ENCODE measurements at places on chromosomes 4 and X.

- DNase-seq = no peak
Measured at GRCh38 chr4:118351851-118352827, 664 bp downstream of the PRSS12 start.

GRCh38 chr4:48490680-48491513 lies 845 bp downstream of the ZAR1 start:
- no peak for DNase-seq

DNA sequence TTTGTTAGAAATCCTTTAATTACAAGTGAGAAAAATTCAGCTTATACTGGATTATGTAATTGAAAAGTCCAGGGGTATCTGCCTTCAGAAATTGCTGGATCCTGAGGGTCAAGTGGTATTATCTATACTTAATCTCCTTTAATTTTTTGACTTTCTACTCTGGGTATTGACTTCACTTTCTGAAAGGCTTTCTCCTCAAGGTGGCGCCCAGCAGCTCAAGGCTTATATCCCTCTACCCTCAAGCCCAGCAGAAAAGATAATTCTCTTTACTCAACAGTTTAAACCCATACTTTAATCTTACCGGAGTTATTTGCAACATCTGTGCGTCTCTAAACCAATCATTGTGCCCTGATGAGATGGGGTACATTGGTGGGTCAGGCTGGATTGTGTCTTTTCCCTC lies 129.5 kb downstream of the LARP7 start:
- DNase-seq = peak; percentile 65

DNA sequence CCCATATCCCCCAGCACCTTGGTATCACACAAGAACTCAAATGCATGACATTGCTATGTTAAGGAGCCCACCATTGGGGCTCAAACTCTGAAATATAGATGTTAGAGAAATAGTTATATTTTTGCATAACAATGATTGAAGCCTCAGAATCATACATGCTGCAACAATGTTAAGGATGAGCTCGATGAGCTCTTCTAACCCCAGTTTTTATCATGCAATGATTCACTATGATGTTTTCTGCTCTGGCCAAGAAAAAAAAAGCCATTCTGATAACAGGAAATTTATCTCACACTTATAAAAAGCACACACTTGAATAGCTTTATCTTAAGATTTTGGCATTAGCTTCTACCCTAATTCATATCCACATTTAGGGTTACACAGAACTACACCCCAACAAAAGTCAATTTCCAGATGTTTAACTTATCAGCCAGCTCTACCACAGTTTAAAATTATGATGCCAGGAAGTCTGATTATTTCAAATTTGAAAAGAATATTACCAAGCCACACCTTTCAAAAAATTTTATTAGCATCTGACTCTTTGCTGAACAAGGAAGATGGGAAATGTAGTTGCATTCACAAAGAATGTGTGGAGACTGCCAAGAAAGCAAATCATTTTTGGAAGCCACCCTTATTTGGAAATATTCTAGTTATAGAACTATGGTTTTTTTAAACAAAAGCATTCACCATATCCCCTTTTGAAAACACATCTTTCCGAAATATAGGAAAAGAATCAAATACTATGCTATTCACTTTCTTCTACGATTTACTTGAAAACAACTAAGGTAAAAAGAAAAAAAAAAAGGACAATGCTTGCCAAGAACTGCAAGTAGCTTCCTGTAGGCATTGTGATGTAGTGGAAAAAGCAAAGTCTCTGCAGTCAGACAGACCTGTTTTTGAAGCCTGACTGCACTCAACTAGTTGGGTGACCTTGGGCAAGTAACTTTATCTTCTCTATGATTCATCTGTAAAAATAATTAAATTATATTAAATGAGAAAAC lies 100.8 kb upstream of the PLS3 start:
- DNase-seq = no peak

GRCh38 chr4:181951265-181951664 lies 291.9 kb upstream of the TENM3 start:
- no peak for DNase-seq

DNA sequence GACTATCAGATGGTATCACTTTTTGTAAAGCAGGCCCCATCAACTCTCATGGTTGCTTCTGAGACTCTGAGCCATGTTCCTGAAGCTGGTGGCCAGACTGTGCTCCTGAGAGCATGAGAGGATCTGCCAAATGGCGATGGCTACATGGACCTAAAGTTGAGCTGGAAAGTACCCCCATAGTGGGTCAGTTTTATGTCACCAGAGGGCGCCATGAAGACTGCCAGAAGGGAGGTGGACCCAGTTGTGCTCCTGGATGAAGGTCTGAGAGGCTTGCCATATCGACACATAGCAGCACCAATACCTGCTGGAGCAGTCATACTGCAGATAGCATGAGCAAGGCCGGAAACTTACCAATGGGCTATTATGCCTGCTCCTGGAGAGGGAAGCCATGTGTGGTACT lies 105.7 kb downstream of the SLITRK2 start:
- peak; percentile 46 for DNase-seq

- no peak for DNase-seq
Measured at GRCh38 chr4:147236806-147237205, 244.1 kb upstream of the EDNRA start.

- no peak for DNase-seq
Measured at GRCh38 chrX:19628011-19628575, 112.8 kb upstream of the MAP3K15 start.

GRCh38 chr4:7956270-7956808 lies 16.7 kb upstream of the AFAP1 start:
- DNase-seq = no peak

DNA sequence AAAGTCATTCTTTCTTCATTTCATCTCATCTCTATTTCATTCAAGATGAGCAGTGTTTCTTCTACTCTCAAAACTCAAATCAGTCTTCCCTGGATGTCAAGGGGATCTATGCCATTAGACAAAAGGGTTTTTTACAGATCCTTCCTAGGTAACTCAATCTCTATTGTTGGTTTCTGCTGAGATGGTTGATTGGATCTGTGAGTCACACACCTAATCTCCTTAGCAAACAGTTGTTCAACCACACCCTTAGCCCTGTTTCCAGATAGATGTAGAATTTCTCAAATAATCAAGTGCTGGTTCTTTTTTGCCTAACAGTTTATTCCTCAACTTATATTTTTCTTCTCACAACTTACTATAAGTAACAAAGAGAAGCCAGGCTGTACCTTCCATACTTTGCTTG lies 200.5 kb downstream of the KDR start:
- DNase-seq = no peak

DNA sequence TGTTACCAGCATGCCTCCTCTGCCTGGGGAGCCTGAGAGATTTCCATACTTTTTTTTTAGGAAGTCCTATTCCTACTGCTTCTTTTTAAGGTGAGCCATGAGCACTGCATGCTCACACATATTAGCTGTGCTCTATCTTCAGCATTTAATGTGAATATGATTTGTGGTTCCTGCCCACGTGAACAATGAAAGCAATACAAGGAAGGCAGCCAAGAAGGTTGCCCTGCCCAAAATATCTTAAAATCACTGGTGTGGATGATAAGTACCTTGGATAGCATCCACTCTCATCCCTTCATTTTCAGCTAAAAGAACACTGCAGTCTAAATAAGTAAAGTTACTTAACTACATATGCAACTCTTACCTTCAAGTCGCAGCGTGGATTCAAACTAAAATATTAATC lies 607.5 kb downstream of the PACRGL start:
- DNase-seq = no peak

GRCh38 chr4:143335979-143336780 lies 496 bp upstream of the GAB1 start:
- DNase-seq = no peak

- no peak for DNase-seq
Measured at GRCh38 chr4:111198446-111198845, 575.6 kb upstream of the PITX2 start.

- DNase-seq = no peak
Measured at GRCh38 chr4:67939195-67939594, 24.1 kb downstream of the TMPRSS11A start.

- DNase-seq = peak; percentile 79
Measured at GRCh38 chr4:113781439-113782040, 20.0 kb upstream of the CAMK2D start.

DNA sequence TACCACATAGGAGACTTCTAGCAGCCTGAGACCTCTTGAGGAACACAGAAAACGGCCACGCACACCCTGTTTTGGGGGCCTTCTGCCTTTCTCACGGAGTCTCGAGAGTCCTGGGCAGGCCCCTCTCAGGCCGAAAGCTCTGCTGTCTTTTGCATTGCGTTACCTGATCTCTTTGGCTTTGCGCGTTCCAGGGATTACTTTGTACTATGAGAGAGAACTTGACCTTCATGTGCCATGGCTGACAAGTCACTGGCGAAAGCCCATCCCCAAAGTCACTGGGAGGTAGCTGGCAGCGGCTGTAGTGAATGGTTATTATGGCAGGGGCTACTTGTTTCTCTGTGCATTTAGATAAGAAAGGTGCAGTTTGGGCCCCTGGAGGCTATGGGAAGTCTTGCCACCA lies 8.0 kb upstream of the NAT8L start:
- DNase-seq = no peak

GRCh38 chr4:108943976-108944591 lies 181.2 kb upstream of the ETNPPL start:
- DNase-seq = no peak

GRCh38 chrX:148771440-148771839 lies 271.0 kb downstream of the AFF2 start:
- DNase-seq = no peak

DNA sequence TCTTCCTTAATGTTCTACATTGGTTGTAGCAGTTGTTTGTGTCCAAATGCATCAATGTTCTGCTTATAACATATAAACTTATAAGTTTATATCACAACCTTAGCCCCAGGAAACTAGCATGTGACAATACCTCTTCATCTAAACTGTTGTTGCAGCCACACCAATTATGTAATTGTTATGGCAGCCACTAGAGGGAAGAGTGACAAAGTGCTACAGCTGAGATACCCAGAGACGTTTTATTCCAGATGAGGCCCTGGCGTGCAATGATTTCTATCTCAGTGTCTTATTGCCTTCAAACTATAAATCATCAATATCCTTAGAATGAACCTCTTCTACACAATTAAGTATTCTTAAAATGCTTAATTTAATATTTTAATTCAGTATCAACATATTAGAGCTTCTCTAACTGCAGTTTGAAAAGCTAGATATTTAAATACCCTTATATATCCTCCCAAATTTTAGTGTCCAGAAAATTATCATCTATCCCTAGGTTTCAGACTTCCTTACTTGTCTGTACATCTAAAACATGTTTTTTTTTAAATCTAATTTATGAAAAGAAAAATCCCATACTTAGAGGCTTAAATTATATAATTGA lies 171.6 kb downstream of the PCDH10 start:
- peak; percentile 72 for DNase-seq

DNA sequence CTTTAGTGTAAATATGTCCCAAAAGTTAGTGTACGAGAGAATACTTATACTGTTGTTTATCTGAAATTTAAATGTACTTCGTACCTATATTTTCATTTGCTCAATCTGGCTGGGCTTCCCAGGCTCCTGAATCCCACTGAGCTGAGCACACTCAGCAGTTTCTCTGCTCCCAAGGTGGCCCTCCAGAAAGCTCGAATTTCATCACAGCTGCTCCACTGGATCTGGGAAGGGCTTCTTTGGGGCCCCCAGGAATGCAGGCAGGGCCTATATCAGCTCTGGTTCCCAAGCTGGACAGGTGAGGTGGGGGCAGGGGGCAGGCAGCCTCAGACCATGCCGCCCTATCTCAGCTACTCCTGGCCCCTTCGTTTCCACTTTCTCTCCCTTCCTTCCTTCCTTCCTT lies 1.5 kb upstream of the FATE1 start:
- DNase-seq = no peak

- DNase-seq = peak; percentile 57
Measured at GRCh38 chr4:105147553-105148161, 981 bp downstream of the TET2 start.

DNA sequence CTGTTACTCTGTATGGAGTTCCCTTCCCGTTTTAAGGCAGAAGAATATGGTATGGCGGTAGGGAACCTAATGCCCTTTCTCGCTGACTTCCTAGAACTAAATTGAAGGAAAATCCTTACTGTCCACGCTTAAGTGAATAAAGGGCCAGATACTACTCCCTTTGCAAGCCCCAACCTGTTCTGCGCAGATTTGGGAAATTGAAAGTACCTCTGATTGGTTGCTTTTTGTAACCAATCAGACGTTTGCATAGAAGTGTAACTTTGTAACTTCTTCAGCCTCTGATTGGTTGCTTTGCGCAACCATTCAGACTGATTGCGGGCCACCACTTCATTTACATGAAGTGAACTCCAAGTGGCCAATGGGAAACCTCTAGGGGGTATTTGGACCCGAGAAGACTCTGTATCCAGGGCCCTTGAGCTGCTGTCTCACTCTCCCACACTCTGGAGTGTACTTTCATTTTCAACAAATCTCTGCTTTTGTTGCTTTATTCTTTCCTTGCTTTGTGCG lies 1.2 kb upstream of the TMEM33 start:
- DNase-seq = no peak

GRCh38 chr4:146450524-146450923 lies 71.2 kb downstream of the SLC10A7 start:
- no peak for DNase-seq

DNA sequence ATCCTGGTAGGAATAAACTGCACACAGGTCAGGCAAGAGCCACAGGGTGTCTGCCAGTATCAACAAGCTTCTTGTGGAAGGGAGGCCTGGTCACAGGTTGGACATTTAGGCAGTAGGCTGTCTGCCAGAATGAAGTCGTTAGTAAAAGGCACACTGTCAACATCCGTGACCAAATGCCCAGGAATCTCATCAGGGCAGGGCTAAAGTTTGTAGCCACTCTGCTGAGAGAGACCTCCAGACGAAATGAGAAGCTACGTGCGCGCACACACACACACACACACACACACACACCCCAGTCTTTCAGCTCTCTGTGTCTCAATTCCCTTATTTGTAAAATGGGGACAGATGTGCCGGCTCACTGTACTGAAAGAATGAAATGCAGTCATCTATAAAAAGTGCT lies 408.7 kb upstream of the ZFP42 start:
- DNase-seq = no peak
